CD8-positive, alpha-beta memory T cell (primary cell): ENCODE measurements at places on chromosomes 16 and 17.

DNA sequence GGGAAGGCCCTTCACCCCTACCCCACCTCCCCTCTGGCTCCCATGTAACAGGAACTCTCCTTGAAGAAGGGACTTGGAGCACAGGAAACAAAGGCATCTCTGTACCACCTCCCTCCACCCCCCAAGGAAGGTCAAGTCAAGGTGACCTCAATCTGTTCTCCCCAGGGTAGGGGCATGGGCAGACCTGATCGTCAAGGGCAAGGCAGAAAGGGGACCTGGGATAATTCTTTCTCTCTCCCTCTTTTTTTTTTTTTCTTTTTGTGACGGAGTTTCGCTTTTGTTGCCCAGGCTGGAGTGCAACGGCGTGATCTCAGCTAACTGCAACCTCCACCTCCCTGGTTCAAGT is 4.3 kb upstream of the STAT5A start:
- H3K4me1 ChIP-seq, result peaks cover 13% of the 10 kb centered on the region
- no peak for DNase-seq
- no peaks in the 10 kb centered on the region for H3K27me3 ChIP-seq
- no peaks in the 10 kb centered on the region for H3K36me3 ChIP-seq
- no peak overlapping the region for H3K4me3 ChIP-seq

GRCh38 chr16:57795431-57795878 is 6.8 kb downstream of the KIFC3 start:
- H3K36me3 ChIP-seq, result no peaks in the 10 kb centered on the region
- H3K27me3 ChIP-seq, result no peaks in the 10 kb centered on the region
- H3K4me3 ChIP-seq, result no peak overlapping the region
- H3K27ac ChIP-seq, result no peak overlapping the region

- no peaks in the 10 kb centered on the region for H3K27me3 ChIP-seq
- no peak for DNase-seq
- H3K4me1 ChIP-seq, result no peaks in the 10 kb centered on the region
- H3K4me3 ChIP-seq, result no peak overlapping the region
- no peaks in the 10 kb centered on the region for H3K36me3 ChIP-seq
Observed at GRCh38 chr16:4945560-4946502, 8.9 kb upstream of the PPL start.

GRCh38 chr16:81214745-81215166 is 23.7 kb upstream of the BCO1 start:
- peaks cover 4% of the 10 kb centered on the region for H3K27me3 ChIP-seq
- H3K27ac ChIP-seq, result no peak overlapping the region

GRCh38 chr16:49665482-49666230 is 190.3 kb downstream of the ZNF423 start:
- no peaks in the 10 kb centered on the region for H3K4me1 ChIP-seq
- no peaks in the 10 kb centered on the region for H3K36me3 ChIP-seq
- DNase-seq, result no peak

DNA sequence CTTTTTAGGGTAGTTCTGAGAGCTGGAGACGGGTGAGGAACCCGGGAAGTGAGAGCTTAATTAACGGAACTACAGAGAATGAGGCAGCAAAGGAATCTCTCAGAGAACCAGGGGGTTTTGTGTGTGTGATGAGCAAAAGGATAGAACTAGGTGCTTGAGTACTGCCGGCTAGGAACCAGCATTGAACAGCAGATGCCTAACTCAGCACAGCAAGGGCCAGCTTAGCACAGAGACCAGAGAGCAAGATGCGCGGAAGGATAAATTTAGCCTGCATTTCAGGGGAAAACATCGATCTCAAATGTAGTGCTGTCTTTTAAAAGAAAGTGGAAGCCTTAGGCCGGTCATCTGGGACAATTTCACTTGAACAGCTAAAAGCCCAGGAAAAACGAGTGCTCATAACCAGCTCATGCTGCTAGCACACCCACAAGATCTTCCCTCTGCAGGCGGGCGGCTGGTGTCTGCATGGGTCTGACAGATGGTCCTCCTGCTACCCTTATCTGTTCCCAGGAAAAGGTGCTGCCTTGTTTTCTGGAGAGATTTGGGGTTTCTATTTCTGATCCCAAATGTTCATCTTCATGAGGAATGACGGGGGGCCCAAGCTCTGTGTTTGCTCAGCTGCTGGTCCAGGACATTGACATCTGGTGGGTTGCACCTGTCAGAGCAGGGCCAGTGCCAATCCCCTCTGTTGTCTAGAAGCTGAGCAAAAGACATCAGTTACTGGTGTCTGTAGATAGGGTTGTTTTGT is 103.9 kb downstream of the SOCS1 start:
- no peaks in the 10 kb centered on the region for H3K4me1 ChIP-seq
- DNase-seq, result no peak
- no peak overlapping the region for H3K27ac ChIP-seq
- H3K27me3 ChIP-seq, result no peaks in the 10 kb centered on the region
- H3K4me3 ChIP-seq, result no peak overlapping the region

DNA sequence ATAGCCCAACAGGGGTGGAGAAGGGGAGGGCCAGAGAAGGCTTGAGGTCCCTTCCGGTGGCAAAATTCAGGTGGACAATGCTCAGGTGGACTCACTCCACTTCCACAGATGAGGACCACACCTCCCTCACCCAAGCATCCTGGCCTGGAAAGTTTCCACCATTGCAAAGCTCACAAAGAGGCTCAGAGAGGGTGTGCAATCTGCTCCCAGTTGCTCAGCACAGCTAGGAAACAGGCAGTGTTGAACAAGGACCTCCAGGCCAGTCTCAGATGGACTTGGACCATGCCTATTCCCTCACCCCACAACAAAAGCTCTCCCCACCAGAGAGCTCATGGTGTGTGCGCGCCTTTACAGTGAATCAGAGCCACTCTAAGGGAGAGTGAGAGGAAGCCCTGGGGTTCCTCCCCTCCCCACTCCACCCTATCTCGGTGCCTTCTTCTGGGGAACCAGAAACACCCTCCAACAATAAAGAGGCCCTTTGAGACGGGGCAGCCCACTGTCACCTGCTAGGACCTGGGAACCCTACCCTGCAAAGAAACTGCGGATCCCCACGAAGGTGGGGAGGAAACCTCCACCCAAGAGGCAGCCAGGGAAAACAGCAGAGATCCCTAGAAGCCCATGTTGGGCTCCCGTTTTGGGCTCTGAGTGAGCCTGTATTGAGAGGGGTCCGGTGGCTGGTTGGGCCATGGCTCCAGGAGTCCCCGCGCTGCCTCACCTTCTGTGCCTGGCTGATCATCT is 1.6 kb downstream of the FAM83G start:
- peak overlapping the region; percentile 53 for H3K4me3 ChIP-seq
- no peak overlapping the region for H3K27ac ChIP-seq
- peaks cover 36% of the 10 kb centered on the region for H3K4me1 ChIP-seq

DNA sequence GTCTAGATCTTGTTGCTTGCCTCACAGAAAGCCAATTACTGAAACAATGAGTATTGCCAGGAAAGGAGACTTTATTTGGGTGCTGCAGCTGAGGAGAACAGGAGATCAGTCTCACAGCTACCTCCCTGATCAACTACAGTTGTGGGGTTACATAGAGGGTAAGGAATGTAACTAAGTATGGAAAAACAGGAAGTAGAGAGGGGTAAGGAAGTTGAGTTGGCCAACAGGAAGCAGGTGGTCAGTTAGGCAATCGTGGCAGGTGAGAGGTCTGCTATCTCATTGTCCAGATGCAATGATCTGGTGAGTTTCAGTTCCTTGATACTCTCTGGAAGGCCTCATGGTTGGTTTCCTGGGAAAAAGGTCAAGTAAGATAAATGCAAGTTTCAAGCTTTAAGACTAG is 333.1 kb upstream of the GOT2 start:
- H3K27me3 ChIP-seq, result no peaks in the 10 kb centered on the region
- DNase-seq, result no peak
- no peaks in the 10 kb centered on the region for H3K36me3 ChIP-seq
- H3K4me3 ChIP-seq, result no peak overlapping the region
- H3K4me1 ChIP-seq, result no peaks in the 10 kb centered on the region
- H3K27ac ChIP-seq, result no peak overlapping the region

GRCh38 chr17:72370819-72371218 is 250.0 kb downstream of the SOX9 start:
- H3K27ac ChIP-seq, result no peak overlapping the region
- H3K27me3 ChIP-seq, result no peaks in the 10 kb centered on the region

- H3K27me3 ChIP-seq, result no peaks in the 10 kb centered on the region
- DNase-seq, result no peak
- H3K4me1 ChIP-seq, result peaks cover 26% of the 10 kb centered on the region
Observed at GRCh38 chr16:53741546-53741945, 37.6 kb downstream of the FTO start.

DNA sequence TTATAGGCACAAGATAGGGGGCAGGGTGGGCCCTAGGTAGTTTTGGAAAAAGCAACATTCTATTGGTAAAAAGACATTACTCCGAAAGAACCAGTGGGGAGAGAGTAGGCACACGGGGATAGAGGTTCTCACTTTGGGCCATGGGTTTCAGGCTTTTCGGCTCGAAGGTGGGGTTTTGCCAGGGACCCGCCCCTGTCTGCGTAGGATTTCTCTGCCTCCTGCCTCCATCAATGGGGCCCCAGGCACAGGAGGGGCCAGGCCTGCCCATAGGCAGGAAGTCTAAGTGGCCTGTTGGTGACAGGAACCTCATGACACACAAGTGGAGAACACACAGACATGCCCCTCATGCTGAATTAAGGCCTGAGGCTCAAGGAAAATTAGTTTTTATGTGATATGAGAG is 57.5 kb downstream of the RNF213 start:
- H3K4me1 ChIP-seq, result no peaks in the 10 kb centered on the region
- H3K27me3 ChIP-seq, result no peaks in the 10 kb centered on the region
- H3K36me3 ChIP-seq, result peaks cover 51% of the 10 kb centered on the region

GRCh38 chr16:57764341-57765159 is 29.0 kb downstream of the KATNB1 start:
- DNase-seq, result peak; percentile 19
- no peak overlapping the region for H3K27ac ChIP-seq
- no peaks in the 10 kb centered on the region for H3K27me3 ChIP-seq
- H3K4me1 ChIP-seq, result no peaks in the 10 kb centered on the region
- H3K36me3 ChIP-seq, result no peaks in the 10 kb centered on the region
- H3K4me3 ChIP-seq, result no peak overlapping the region

DNA sequence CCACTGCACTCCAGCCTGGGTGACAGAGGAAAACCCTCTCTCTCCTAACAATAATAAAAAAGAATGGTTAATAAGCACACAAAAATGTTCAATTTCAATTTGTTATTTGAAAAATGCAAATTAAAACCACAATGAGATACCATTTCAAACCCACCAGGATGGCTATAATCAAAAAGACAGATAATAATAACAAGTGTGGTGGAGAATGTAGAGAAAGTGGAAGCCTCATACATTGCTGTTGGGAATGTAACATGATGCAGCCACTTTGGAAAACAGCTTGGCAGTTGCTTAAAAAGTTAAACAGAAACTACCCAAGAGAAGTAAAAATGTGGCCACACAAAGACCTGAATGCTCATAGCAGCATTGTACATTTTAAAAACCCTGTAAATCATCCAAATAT is 51.8 kb upstream of the MAP3K14 start:
- H3K4me3 ChIP-seq, result no peak overlapping the region
- no peaks in the 10 kb centered on the region for H3K4me1 ChIP-seq
- H3K27me3 ChIP-seq, result peaks cover 1% of the 10 kb centered on the region
- no peak overlapping the region for H3K27ac ChIP-seq
- H3K36me3 ChIP-seq, result no peaks in the 10 kb centered on the region

DNA sequence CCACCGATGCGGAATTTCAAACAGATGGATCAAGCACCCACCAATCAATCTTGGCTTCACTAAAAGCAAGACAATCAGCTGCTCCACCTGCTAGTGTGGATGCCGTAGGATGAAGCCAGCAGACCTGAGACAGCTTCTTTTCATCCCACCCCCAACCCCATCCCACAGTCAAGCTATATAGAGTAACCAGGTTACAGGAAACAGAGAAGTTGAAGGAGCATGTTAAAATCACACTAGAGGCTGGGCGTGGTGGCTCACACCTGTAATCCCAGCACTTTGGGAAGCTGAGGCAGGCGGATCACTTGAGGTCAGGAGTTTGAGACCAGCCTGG is 37.7 kb downstream of the CMTM4 start:
- no peak for DNase-seq
- H3K4me3 ChIP-seq, result no peak overlapping the region
- no peaks in the 10 kb centered on the region for H3K4me1 ChIP-seq
- no peaks in the 10 kb centered on the region for H3K36me3 ChIP-seq
- peaks cover 4% of the 10 kb centered on the region for H3K27me3 ChIP-seq
- no peak overlapping the region for H3K27ac ChIP-seq
